ENCODE measurements at places on chromosomes 7 and 10.
A peak's percentile ranks its signal among the peaks of the same experiment; 100 is the strongest.

- no peak for DNase-seq
Observed at GRCh38 chr7:142478479-142479220, 220.8 kb upstream of the PRSS58 start.

DNA sequence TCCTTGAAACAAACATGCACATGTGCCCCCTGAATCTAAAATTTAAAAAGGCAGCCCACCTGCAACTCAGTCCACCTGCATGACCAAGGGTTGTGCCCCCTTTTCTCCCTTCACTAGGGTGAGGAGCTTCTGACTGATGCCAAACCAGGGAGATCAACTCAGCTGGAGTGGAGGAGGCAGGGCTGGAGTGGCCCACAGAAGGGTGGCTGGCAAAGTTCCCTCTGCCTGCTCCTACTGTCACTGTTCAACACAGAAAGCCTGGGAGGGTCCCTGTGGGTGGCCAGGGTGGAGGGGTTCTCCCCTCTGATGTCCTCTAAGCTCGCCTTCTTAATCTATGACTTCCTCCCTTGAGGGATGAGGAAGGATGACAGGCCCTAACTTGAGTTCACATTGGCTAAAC lies 55.7 kb upstream of the ANTXRL start:
- DNase-seq: no peak

DNA sequence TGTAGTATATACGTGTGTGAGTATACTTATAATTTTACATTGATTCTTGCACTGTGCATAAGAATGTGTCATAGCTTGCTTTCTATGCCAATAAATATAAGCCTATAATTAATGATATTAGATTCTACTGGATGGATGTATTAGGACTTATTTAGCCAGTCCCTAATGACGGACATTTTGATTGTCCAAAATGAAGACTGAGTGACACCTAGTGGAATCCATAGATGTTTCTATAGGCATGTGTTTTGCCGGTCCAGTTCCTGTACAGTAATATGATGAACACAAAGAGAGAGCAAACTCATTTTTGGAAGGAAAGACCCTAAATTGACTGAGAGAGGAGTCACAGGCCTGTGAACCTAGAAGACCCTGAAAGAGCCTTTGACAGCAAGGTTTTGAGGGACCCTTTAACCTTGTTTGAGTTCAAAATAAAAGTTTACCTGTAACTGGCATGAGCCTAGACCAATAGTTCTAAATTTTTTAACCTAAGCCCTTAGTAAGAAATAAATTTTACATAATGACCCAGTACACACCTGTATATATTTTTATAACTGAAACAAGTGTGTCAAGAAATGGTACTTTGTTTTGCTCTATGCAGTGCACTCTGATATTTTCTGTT lies 42.4 kb upstream of the AGBL3 start:
- DNase-seq: no peak

DNA sequence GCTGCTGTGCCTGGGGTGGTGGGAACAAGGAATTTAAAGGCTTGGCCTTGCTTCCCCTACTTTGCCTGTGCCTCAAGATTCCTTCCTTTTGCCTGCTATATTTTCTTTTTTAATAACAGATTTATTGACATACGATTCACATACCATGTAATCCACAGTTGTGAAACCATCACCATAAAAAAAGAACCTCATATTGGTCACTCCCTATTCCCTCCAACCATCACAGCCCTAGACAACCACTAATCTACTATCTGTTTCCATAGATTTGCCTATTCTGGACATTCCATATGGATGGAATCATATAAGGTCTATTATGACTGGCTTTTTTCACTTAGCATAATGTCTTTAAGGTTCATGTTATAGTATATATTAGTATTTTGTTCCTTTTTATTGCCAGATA lies 59.3 kb upstream of the TRIM8 start:
- no peak for DNase-seq

- peak; percentile 80 for DNase-seq
Observed at GRCh38 chr7:155665957-155666287, 21.5 kb downstream of the RBM33 start.

- DNase-seq: no peak
Observed at GRCh38 chr10:23331567-23332301, 12.9 kb downstream of the C10orf67 start.

DNA sequence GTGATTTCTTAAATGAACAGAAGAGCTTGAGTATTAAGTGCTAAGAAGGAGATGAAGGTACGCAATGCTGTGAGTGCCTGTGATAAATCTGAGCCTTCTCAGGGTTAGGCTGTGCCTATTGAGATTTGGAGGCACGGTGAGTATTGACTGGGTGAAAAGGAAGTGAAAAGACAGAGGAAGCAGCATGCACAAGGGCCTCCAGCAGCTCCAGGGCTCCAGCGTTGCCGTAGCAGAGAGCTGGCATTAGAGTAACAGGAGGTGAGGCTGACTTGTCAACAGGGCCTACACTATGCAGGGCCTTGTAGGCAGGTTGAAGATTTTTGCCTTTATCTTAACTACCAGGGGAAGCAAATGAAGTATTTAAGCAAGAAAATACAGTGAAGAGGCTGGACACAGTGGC lies 54.1 kb upstream of the PDCD4 start:
- no peak for DNase-seq

- DNase-seq: no peak
Observed at GRCh38 chr10:126872135-126872534, 33.1 kb upstream of the DOCK1 start.

GRCh38 chr7:123712619-123713018 lies 36.2 kb downstream of the WASL start:
- no peak for DNase-seq

DNA sequence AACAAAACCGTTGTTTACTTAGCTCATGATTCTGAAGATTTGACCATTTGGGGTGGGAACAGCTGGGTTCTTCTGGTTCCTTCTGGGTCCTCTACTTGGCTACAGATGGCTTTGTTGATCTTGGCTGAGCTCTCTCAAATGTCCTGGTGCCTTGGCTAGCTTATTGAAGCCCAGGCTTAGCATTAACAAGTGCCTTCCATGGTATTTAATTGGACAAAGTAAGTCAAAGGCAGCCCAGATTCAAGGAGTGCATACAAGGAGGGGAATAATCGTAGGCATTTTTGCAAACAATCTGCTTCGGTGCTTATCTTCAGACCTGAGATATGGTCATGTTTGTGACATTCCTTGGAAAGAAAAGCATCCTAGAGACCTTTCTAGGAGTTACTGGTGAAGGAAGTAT lies 81.4 kb downstream of the ADCYAP1R1 start:
- no peak for DNase-seq

DNA sequence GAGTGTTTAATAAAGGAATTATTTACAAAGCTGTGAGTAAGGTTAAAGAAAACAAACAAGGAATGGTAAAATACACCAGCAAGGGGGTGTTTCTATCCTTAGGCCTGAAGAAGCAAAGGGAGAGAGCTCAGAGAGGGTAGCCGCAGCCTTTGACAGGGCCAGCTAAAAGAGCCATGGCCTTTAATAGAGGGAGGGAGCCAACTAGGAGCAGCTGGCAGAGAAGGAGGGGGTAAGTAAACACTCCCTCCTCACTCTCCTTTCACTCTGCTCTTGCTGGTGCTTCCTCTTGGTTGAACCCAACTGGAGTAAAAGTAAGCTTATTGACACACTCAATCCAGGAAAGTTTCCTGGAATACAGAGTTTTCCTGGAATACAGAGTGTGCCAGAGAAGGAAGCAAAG lies 87.5 kb downstream of the CH25H start:
- DNase-seq: no peak

- DNase-seq: no peak
Observed at GRCh38 chr10:87546971-87547413, 42.3 kb downstream of the MINPP1 start.

DNA sequence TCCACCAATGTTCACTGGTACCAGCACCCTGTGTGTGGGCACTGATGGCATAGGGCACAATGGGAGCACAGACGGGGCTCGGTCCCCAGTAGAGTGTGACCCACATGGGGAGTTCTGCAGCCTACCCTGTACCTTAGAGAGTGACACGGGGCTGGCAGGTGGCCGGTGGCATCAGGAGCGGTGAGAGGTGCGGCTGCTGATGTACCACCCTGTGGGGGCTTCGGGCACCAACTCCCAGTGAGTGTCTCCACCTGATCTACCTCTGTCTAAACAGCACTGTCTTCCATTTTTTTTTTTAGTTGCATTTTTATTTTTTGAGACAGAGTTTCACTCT lies 4.1 kb downstream of the JAKMIP3 start:
- DNase-seq: no peak
